ENCODE measurements at places on chromosomes 11 and 22.

- DNase-seq = no peak
These were observed 19.7 kb downstream of the P2RX3 start for GRCh38 chr11:57357856-57358255.

- peak; percentile 40 for DNase-seq
These were observed 99.1 kb downstream of the CD44 start for GRCh38 chr11:35237860-35238715.

DNA sequence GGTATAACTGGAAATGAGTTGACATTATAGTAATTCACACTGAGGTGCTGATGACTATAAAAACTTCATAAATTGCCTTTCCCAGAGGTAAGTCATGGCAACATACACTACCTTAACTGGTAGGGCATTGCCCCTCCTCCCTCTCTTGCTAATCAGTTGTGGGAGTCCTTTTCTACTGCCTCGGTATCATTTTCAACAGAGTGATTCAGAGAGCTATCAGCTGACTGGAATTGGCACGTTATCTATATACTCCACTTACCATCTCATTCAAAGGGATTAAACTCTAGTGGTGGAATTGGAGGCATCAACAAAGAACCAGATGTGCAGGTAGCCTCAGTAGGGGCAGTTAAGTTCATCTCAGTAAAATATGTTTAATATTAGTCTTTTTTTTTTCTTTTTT lies 8.0 kb upstream of the NUP160 start:
- DNase-seq = no peak

DNA sequence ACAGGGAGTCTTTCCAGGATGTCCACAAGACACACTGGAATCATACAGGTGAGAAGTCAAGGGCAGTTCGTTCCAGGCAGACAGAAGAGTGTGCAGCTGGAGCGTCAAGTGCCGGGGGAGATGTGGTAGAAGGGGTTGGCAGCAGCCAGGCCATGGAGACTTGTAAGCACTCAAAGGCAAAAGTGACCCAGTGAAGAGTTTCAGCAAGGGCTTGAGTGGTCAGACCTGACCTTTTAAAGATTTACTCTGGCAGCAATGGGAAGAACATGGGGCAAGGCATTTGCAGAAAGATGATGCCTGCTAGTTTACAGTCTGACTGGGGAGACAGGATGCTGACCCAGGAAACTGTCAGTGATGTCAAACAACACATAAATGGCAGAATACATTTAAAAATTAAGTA lies 29.0 kb downstream of the P4HA3 start:
- DNase-seq = peak; percentile 90

DNA sequence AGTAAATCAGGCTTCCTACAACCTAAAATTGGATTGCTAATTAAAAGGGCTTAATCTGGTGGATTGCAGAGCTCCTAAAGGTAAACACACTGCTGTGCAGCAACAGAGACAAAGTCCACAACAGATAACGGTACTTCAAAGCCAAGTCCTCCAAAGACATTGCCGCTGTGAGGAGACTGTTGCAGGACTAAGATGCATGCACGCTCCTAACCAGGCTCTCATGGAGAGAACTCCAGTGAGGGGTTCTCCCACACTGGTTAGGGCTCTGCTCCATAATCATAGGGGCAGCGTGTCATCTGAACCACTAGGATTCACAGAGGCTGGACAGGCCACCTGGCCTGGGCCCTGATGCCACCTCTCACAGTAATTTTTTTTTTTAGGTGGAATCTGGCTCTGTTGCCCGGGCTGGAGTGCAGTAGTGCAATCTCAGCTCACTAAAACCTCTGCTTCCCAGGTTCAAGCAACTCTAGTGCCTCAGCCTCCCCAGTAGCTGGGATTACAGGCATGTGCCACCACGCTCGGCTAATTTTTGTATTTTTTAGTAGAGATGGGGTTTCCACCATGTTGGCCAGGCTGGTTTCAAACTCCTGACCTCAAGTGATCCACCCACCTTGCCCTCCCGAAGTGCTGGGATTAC lies 56.9 kb upstream of the ARFGAP3 start:
- no peak for DNase-seq

GRCh38 chr11:114262681-114263512 lies 33.3 kb upstream of the NNMT start:
- DNase-seq = peak; percentile 48

- no peak for DNase-seq
These were observed 3.6 kb upstream of the CCDC117 start for GRCh38 chr22:28768701-28769393.

DNA sequence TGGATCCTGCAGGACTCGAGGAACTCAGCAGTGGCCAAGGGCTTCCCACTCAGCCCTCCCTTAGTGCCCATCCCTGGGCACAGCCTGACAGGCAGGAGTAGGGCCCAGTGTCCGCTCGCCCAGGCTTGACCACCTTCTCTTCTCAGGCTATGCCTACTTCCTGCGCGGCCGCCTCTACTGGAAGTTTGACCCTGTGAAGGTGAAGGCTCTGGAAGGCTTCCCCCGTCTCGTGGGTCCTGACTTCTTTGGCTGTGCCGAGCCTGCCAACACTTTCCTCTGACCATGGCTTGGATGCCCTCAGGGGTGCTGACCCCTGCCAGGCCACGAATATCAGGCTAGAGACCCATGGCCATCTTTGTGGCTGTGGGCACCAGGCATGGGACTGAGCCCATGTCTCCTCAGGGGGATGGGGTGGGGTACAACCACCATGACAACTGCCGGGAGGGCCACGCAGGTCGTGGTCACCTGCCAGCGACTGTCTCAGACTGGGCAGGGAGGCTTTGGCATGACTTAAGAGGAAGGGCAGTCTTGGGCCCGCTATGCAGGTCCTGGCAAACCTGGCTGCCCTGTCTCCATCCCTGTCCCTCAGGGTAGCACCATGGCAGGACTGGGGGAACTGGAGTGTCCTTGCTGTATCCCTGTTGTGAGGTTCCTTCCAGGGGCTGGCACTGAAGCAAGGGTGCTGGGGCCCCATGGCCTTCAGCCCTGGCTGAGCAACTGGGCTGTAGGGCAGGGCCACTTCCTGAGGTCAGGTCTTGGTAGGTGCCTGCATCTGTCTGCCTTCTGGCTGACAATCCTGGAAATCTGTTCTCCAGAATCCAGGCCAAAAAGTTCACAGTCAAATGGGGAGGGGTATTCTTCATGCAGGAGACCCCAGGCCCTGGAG lies 3.3 kb upstream of the SMARCB1 start:
- DNase-seq = no peak

- no peak for DNase-seq
These were observed 1995.6 kb upstream of the RAG2 start for GRCh38 chr11:38593649-38594048.

DNA sequence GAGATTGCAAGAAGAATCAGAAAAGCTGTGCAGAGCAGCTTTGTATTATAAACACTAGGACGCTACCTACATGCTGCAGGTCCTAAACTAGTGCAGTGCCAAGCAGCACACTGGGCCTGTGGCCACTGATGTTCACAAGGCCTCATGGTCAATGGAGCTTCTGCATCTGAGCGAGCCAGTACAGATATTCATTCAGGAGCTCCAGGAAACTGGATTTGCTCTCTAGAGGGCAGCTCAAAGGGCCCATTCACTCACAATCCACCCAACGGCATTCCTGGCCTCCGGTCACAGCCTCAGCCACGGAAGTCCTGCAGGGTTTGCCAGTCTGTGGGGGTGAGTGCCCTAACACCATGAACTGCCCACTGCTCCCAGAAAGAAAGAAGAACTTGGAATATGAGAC lies 5.8 kb upstream of the TBC1D10A start:
- DNase-seq = no peak

GRCh38 chr11:45538939-45539338 lies 126.5 kb downstream of the CHST1 start:
- no peak for DNase-seq

DNA sequence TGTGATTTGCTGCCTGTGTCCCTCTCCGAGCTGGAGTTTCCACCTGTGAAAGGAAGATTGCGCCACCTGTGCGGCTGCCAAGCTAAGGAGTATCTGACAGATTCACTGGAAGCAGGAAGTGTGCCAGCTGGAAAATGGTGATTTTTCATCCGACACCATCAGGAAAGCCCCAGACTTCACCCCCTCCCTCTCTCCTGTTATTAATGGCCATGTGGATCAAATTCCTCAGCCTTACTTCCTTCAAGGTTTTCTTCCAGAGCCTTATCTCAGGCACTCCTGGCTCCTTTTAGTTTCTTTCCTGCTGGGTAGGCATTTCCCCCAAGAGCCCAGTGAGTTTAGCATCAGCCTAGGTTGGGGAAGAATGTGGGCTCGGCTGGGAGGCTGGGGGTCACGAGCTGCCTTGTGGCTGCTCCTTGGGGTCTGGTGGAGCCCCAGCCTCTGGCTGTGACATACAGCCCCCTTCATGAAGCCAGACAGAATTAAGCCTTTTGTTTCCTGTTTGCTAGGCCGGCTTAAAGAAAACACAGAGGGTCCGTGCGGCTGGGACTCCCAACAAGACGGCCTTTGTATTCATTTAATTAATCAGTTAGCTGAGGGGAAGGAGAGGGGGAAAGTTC lies 37.1 kb downstream of the PKNOX2 start:
- DNase-seq = peak; percentile 74

GRCh38 chr11:116485425-116485824 lies 287.4 kb downstream of the BUD13 start:
- no peak for DNase-seq

DNA sequence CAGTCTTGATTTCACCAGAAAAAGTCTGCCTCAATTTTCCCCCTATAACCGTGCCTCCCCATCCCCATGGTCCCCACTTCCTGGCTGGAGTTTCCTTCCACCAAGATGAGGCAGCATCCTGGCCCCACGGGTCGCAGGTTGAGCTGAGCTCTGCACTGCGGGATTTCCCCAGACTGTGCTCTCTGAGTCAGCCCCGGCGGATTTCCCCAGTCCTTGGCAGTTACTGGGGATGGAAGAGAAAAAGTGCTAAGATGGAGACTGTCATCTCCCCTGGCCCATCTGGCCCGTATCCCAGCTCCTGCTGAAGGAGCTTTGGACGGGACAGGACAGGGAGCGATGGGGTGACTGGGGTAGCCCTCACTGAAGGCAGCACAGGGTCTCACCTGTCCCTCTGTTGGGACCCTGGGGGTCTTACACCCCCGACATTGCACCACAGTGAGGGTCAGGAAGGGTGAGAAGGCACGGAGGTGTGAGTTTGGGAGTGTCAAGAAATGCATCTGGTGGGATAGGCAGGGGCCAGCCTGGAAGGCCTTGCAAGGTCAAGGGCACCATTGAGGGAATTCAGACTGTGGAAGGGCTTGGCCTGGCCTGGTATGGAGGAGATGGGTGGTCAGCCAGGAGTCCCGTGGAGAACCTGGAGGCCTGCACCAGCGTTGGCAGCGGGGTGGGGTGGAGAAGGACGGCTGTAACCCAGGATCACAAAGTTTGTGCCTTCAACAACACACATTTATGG lies 36.5 kb downstream of the NADSYN1 start:
- no peak for DNase-seq

GRCh38 chr11:71212871-71213559 lies 39.4 kb downstream of the SHANK2 start:
- DNase-seq = no peak

- peak; percentile 35 for DNase-seq
These were observed 9.2 kb downstream of the FXYD2 start for GRCh38 chr11:117815262-117815803.

DNA sequence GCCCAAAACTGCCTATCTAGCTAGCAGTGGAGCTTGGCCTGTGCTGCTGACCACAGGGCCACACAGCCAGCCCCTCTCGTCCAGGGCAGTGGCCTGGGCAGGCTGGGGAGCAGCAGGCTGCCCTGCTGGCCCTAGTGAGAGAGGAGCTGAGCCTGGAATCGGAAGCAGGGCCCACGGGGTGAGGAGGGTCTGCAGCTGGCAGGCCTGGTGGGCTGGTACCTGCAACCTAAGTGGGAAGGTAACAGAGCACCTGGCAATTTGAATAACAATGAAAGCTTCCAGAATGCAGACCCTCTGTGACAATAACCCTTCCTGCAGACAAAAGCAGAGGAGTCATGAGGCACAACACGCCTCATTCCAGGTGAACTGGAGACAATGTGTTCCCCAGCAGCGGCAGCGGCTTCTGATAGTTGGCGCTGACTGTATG lies 31.8 kb upstream of the RFPL3 start:
- DNase-seq = no peak

DNA sequence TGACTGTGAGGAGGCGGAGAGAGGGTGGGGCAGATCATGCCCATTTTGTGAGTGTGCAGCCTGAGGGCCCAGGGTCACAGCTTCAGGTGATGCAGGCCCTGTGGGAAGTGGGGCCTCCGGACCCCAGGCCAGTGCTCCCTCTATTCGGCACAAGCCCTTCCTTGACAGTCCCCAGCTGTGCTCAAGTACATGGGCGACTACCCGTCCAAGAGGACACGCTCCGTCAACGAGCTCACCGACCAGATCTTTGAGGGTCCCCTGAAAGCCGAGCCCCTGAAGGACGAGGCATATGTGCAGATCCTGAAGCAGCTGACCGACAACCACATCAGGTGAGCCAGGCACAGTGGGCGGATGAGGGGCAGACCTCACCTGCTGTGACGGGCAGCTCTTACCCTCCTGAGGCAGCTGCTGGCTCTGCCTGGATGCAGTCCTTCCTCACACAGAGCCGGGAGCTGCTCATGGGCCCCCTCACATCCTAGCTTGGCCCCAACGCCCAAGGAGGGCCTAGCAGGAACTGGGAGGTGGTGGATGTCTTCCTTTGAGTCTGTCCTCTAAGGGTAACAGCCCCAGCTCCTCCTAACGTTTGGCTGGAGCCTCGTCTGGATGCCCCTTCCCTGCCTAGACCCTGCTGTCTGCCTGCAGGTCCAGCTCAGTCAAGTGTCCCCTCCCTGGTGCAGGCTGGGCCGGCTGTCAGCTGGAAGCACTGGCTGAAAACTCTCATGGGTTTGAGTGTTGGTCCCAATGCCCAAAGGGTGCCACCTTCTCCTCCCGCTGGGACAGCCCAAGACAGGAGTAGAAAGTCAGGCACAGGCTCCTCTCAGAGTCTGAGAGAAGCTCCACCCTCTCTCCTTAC lies 76.1 kb downstream of the MYO7A start:
- no peak for DNase-seq

DNA sequence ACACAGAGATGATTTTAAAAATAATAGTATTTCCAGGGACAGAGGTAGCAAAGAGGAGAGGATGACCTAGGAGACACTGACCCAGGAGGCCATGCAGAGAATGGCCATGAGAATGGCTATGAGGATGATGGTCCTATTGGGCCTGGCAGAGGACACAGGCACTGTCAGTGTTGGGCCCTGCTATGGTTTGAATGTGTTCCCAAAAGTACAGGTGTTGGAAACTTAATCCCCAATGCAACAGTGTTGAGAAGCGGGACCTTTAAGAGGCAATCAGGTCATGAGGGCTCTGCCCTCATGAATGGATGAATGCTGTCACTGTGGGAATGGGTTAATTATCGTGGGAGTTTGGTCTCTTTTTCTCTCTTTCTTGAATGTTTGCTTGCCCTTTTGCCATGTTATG lies 61.6 kb downstream of the KCNC1 start:
- DNase-seq = no peak

GRCh38 chr11:62542111-62542745 lies 4.4 kb downstream of the AHNAK start:
- no peak for DNase-seq

All from thyroid gland (tissue), 4 donors.